EL (cell line): ENCODE measurements at places on chromosomes 12 and 14.

DNA sequence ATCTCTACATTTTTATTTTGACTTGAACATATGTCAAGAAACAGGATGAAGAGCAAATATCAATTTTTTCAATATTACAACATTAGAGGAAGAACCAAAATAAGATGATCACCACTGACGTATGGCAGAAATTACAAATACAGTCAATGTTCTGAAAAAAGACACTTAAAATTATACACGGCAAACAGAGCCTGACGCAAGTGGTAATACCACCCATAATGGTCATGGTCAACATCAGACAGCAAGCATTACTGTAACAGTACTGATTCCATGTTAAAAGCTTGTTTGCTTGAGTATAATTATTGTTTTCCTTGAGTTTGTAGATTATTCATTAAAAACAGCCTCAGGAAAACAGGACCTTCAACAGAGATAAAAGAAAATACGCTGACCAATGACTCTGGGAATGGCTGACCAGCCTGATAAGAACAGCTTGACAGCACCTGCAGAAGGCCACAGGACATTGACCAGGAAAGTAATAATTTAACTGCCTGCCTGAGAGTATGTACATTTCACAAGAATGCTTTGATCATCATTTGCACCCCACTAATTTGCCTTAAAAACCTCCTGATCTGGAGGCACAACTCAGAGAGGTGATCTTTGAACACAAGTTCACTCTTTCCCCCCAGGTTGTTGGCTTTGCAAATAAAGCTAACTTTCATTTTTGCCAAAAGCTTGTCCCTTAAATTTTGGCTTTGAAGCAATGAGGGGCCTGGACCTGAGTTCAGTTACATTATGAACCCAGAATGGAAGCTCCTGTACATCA is 187.3 kb downstream of the IPO8 start:
- no peak for DNase-seq

GRCh38 chr14:92895352-92895878 is 27.5 kb upstream of the CHGA start:
- no peak for DNase-seq

GRCh38 chr12:89800435-89800834 is 91.8 kb upstream of the ATP2B1 start:
- no peak for DNase-seq

- no peak for DNase-seq
Observed at GRCh38 chr14:105411985-105412770, 7.4 kb upstream of the MTA1 start.

DNA sequence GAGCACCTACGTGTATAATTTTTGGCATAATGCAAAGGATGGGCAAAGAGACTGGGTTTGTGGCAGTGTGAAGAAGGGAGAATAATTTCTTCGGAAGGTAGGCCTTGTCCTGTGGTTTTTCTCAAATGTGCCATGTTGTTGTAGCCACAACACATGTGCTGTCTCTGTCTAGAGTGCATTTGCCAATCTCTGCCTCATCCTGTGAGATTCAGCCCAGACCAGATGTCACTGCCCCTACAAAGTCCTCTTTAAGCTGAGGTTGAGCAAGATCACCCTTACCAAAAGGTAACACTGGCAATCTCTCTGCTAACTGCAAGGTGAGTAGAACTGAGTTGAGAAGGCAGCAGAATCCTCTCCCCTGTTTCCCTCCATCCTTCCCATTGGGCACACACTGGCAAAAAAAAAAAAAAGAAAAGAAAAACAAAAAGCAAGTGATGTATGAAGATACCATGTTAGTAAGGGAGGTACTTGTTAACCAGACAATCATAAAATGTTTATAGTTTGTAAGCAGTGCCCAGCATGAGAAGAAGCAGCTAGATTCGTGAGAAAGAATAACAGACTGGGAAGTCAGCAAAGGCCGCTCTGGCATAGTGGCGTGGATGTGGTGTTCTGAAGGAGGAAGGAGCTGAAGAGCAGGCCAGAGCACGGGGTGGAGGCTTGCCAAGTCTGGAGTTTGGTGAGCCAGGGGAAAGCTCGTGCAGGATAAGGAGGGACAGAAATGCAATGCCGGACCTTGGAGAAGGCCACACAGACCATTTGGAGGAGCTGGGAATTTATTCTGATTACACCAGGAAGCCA is 18.9 kb downstream of the DYRK2 start:
- no peak for DNase-seq

GRCh38 chr14:44712024-44712815 is 205.1 kb upstream of the FSCB start:
- no peak for DNase-seq

DNA sequence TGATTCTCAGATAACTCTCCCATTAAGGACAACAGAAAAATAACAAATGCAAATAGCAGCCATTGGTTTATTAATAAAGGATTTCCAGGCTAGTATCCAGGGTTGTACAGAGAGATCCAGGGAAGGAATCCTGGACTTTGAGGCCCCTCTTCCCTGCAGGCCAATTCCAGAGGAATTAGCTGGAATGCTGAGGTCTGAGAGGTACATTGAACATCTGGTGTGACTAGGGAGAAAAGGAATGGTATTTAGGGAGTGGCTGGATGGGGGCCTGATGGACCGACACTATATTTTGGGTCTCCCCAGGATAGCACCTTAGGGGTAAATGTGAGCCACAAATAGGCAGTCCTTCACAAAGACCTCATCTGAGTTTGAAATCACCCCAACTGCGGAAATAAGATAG is 924.5 kb downstream of the AACS start:
- DNase-seq, result no peak

- no peak for DNase-seq
Observed at GRCh38 chr12:104654665-104655609, 198.2 kb downstream of the CHST11 start.

DNA sequence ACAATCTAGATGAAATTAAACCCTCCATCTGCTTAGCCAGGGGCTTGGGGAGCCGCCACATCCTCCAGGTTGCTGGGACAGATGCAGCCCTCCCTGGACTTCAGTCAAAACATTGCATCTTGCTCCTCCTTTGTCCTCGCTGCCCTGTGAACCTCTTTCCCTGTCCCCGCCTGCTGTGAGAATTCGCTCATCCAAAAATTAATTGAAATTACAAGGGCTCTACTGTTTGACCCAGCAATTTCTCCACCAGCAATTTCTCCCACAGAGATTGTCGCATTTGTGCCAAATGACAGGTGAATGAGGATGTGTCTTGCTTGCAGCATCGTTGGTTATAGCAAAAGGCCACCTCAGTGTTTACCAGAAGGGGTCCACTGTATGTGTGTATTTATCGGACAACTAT is 5.0 kb upstream of the POP5 start:
- DNase-seq, result no peak

GRCh38 chr12:126607867-126608266 is 1542.6 kb downstream of the AACS start:
- no peak for DNase-seq

DNA sequence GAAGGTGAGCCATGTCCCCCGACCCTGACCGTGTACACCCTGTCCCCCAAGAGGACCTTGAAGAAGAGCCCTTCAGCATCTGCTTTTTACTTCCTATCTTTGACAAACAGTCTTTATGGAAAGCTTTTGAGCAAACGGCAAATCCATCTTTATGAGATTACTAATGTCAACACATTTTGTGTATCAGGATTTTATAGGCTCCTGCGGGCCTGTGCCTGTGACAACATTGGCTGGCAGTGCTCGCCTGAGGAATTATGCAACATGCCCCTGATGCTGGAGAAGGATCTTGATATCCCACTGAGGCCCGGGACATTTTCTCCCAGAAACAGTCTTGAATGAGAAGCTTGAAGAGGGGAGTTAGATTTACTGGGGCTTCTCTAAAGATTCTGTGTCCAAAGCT is 416.5 kb downstream of the NRXN3 start:
- no peak for DNase-seq

GRCh38 chr12:100207311-100207710 is 6.7 kb downstream of the ACTR6 start:
- no peak for DNase-seq

- no peak for DNase-seq
Observed at GRCh38 chr14:66473223-66473622, 12.9 kb upstream of the CCDC196 start.

- DNase-seq, result no peak
Observed at GRCh38 chr14:75299576-75299975, 20.9 kb downstream of the FOS start.

GRCh38 chr14:69886453-69887242 is 7.4 kb downstream of the SMOC1 start:
- no peak for DNase-seq

- DNase-seq, result no peak
Observed at GRCh38 chr12:42380733-42381132, 54.8 kb downstream of the PPHLN1 start.

GRCh38 chr12:5177731-5178130 is 134.1 kb downstream of the KCNA5 start:
- no peak for DNase-seq

- DNase-seq, result no peak
Observed at GRCh38 chr12:7396418-7396817, 47.5 kb downstream of the CD163L1 start.

GRCh38 chr12:13947276-13947946 is 34.0 kb downstream of the GRIN2B start:
- no peak for DNase-seq

- DNase-seq, result no peak
Observed at GRCh38 chr12:127685491-127685890, 581.5 kb upstream of the TMEM132C start.

- DNase-seq, result peak; percentile 75
Observed at GRCh38 chr14:85439696-85440328, 90.1 kb upstream of the FLRT2 start.

- no peak for DNase-seq
Observed at GRCh38 chr12:106281056-106281782, 21.3 kb upstream of the TCP11L2 start.
